Activated T-helper 17 cell treated with anti-CD3 and anti-CD28 coated beads, Interleukin-2, amount 50 U/mL, for 72 hours (primary cell): ENCODE measurements at places on chromosomes 6 and 20.

DNA sequence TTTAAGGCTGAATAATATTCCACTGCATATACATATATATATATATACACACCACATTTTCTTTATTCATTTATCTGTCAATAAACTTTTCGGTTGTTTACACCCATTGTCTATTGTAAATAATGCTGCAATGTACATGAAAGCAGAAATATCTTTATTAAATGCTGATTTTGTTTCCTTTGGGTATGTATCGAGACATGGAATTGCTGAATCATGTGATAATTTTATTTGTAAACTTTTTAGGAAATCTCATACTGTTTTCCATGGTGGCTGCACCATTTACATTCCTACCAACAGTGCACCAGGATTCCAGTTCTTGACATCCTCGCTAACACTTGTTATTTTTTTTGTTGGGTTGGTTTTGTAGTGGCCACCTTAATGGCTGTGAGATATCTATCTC is 14.1 kb upstream of the HLA-DOA start:
- ATAC-seq = no peak

- no peak for ATAC-seq
Measured at GRCh38 chr6:159966339-159966738, 2.5 kb upstream of the IGF2R start.

- no peak for ATAC-seq
Measured at GRCh38 chr6:144347933-144348332, 62.8 kb downstream of the UTRN start.

DNA sequence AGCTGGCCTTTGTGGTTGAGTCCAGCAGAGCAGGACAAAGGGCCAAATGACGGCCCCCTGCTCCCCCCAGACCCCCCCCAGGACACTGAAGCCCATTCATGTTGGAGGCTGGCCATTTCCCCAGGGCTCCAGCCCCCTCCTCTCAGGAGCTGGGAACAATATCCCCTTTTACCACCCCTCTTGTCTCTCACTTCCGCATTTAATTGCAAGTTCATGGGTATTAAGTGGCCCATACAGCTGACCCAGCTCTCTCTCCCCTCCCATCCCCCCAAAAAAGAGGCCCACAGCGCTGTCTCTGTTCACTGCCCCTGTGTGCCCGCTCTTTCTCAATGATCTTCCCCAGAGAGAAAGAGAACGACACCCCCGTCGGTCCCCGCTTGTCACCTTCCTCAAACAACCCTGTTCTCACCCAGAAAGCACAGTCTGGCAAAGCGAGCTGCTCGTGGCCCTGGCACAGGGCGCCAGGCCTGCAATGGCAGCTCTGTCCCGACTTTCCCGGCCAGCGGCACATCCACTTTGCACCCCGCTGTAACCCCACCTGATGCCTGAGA is 30.4 kb downstream of the PREX1 start:
- ATAC-seq = no peak

GRCh38 chr20:12775041-12775440 is 233.7 kb upstream of the SPTLC3 start:
- no peak for ATAC-seq

- no peak for ATAC-seq
Measured at GRCh38 chr20:44596876-44597275, 14.5 kb downstream of the PKIG start.

GRCh38 chr20:62358171-62359042 is 8.7 kb downstream of the LAMA5 start:
- ATAC-seq = no peak

- no peak for ATAC-seq
Measured at GRCh38 chr6:119671105-119671504, 321.5 kb upstream of the MAN1A1 start.

- ATAC-seq = no peak
Measured at GRCh38 chr6:16505711-16506357, 255.4 kb downstream of the ATXN1 start.
